ENCODE measurements at places on chromosomes 7 and 10. TPM values are rescaled to one million over a fixed set of nuclear protein-coding genes. Genes with fewer than 3 reads are reported as not detected.

The GIMAP7 gene
- polyA plus RNA-seq, result not detected

The SYNPO2L gene
- polyA plus RNA-seq, result 0.02 TPM

The FAM20C gene
- polyA plus RNA-seq, result 34.5 TPM

The PDZD7 gene
- polyA plus RNA-seq, result 0.27 TPM

The TSPAN33 gene
- polyA plus RNA-seq, result 0.73 TPM

The GNAT3 gene
- polyA plus RNA-seq, result not detected

The CCL24 gene
- not detected for polyA plus RNA-seq

The CXCL12 gene
- polyA plus RNA-seq, result 93.4 TPM

The HABP2 gene
- not detected for polyA plus RNA-seq

The SCIN gene
- polyA plus RNA-seq, result not detected

The RALA gene
- 59.2 TPM for polyA plus RNA-seq

The CDH23 gene
- 0.01 TPM for polyA plus RNA-seq

The TECTB gene
- polyA plus RNA-seq, result not detected

The MSMB gene
- not detected for polyA plus RNA-seq

The SORCS1 gene
- polyA plus RNA-seq, result 0.05 TPM

The SYCE1 gene
- polyA plus RNA-seq, result not detected

The EXOSC1 gene
- polyA plus RNA-seq, result 50.8 TPM

The NUDCD3 gene
- 77.0 TPM for polyA plus RNA-seq

The DPCD gene
- 51.1 TPM for polyA plus RNA-seq
